Kasumi-1 (cell line): ENCODE measurements at places on chromosomes 1 and 21.

- no peak for DNase-seq
Measured at GRCh38 chr1:116408803-116409720, 36.0 kb downstream of the ATP1A1 start.

DNA sequence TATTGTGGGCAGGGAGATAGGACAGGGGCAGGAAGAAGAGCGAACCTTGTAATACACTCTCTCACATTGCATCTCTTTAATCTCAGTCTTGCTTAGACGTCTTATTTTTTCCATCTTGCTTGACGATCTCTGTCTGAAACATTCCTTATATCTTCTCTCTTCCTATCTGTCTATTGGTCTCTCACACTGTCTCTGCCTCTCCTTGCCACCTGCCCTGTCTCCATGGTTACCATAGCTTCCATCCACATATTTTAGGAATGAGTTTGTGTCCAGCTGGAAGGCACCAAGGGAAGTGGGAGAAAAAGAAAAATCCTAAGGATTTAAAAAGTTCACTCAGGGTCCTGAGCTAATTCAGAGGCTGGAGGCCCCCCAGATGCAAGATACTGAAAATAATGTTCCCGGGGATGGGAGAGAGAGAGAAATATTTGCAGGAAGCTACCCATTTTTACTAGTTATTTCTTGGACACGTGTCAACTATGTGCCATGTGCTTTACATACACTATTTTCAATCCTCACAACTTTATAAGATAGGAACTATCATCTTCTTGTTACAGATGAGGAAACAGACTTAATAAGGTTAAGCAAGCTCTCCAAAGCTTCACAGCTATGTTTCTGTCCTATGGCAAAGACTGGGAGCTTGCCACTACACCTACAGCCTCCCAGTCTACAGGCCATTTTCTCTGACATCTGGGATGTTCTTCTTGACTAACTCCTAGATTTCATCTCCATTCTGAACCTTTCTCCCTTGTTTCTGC is 933 bp downstream of the ANKRD34A start:
- DNase-seq, result peak; percentile 20

DNA sequence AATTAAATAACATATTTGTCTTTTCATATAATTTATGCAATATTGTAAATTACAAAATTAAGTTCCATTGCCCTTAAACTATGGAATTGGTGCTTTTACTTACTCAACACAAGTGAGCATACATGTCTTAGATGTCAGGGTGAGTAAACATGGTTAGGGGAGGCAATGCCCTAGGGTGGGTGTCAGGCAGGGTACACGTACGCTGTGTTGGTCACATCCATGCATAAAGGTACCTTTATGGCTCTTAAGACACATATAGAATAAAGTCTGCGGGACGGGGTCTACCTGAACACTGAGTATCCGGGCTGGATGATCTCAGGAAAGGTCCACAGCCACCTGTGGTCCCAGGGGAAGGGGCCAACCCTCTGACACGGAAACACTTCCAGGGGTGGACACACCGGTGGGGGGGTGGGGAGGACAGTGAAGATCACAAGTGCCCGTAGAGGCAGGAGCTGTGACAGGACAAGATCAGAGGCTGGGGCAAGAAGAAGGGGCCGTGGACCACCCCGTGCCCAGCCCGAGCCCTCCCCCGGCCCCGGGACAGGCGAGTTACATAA is 720 bp downstream of the LIN9 start:
- peak; percentile 26 for DNase-seq

- no peak for DNase-seq
Measured at GRCh38 chr21:34345892-34346291, 17.9 kb upstream of the KCNE2 start.

DNA sequence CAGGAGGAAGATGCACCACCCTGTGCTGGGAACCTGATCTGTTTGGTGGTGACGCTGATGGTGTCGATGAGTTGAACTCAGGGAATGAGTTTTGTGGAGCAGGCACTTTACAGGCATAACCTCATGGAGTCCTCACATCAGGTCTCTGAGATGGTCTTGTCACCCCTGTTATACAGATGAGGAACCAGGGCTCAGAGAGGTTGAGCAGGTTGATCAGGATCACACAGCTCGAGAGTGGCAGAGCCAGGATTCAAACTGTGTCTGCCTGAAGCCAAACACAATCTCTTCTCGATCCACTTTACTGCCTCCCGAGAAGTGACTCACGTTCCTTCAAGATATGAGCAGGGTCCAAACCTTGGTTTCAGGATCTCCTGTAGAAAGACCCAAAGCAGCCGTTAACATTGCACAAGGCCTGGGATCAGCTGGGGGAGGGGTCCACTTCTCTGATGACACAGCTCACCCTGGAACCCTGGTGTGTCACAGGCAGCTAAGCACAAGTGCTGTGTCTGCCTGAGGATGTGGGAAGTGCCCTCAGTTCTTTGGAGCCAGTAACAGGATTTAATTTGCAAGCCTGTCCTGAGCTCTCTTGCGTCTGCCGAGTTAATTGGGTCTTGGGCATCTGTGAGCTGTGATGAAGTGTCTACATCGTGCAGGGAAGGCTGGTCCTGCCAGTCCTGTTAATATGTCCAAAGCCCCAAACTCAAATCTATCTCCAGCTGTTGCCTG is 65.4 kb upstream of the STUM start:
- no peak for DNase-seq

DNA sequence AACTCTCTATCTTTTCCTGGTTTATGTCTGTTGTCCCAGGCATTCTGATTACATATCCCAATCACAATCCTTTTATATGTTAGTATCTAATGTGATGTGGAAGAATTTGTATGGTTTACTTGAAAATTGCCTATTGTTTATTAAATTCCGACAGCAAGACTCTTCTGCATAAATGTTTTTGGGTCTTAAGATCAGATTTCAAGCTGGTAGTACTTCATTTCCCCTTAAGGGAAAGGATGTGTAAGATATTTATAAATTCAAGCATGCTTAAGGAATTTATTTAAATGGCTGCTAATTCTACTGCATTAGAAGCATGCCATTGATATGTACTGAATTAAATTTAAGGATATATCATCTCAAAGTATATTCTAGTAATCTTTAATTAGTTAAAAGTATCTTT is 20.4 kb upstream of the GPR88 start:
- no peak for DNase-seq

GRCh38 chr1:30028939-30029338 is 694.4 kb downstream of the MATN1 start:
- no peak for DNase-seq

- DNase-seq, result no peak
Measured at GRCh38 chr1:2942410-2942809, 78.9 kb upstream of the ACTRT2 start.

GRCh38 chr1:207923121-207923520 is 12.2 kb upstream of the CD34 start:
- DNase-seq, result no peak

- no peak for DNase-seq
Measured at GRCh38 chr1:198298640-198299039, 141.8 kb downstream of the NEK7 start.

DNA sequence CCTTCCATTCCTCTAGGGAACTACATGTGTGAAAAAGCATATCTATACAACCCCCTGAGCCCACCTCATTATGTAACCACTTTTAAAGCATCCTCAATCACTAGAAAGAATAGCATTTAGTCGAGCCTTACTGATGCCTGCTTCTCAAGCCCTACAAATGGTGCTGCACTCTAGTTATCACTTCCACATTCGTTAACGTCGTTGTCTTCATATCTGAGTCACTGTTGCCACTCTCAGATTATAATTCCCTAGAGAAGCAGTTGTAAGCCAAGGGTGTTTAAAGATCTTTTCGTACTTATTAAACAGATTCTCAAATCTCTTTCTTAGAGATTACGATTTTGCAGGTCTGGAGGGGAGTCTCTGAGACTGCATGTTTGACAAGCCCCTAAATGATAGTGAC is 16.5 kb downstream of the ATP1B1 start:
- DNase-seq, result no peak

DNA sequence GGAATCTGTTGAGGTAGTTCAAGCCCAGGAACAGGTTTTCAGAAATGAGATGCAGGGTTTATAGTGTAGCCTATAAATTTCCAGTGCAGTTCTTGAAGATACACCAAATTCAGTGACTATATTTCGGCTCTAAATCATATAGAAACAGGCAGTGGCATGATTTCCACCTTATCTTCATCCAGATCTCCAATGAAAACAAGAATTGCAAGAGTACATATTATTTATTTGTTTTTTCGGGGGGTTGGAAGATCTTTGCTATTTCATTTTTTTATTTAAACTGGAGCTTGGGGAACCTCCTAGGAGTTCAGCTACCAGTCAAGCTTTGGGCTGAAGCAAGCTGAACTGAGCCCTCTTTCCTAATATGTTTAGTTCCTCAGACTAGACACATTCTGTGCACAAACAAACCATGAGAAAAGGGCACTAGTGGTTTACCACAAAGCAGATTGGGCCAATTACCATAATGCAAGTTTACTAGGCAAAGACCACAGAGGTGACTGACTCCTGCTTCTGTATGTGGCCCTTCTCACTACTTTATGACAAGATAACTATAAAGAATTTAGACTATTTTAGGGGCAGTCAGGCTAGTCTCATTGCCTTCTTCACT is 68.5 kb downstream of the RGS2 start:
- DNase-seq, result no peak
